HT1080 (cell line): ENCODE measurements at places on chromosomes 1 and 21. TPM values are rescaled to one million over a fixed set of nuclear protein-coding genes. Genes with fewer than 3 reads are reported as not detected.

DNA sequence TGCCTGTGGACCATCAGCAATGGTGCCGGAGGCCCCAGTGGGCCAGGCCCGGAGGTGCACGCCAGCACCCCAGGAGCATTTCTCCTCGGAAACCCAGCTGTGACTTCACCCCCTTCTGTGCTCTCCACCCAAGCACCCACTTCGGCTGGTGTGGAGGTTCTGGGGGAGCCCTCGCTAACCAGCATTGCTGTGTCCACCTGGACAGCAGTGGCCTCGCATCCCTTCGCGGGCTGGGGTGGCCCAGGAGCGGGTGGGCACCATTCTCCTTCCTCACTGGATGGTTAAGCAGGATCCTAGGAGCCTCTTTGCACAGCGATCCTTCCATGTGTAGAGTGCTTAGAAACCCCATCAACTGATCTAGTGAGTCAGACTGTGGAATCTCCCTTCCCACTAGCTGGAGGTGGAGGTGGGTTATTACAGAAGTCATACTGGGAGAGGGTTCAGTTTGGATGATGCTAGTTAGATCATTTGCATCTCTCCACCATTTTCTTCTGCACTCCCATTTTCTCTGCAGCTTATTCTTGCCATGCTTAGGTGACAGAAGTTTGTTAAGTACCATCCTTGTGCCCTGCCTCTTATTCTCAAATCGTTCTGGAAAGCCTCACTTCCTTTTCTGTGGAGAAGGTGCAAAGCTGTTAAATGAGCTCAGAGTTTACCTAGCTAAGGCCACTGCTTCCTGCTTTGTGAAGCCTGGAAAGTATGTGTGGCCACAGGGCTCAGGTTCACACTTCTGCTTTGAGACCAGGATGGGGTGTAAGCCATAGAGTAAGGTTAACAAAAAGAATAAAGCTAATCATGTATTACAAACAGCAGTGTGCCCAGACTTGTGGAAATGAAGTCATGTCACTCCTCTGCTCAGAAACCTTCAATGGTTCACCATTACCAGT lies 32.3 kb downstream of the TBX19 start:
- peak; percentile 19 for DNase-seq

DNA sequence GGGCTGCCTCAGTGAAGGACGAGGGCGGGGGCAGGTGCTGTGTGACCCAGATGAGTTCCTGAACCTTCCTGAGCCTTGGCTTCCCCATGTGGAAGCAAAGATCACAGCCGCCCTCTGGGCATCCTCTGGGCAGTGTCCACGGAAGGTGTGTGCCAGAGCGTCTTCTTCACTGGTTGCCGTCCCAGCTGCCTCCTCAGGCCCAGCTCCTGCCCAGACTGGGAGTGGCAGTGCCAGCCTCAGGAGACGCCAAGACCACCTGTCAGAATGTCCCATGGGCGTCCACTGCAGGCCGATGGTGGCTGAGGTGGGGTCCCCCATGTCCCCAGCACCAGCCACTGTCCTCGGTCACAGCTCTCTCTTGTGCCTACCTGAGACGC lies 10.2 kb downstream of the ARHGEF16 start:
- no peak for DNase-seq

- DNase-seq, result no peak
These were observed 979 bp downstream of the PIGM start for GRCh38 chr1:160030657-160031364.

- no peak for DNase-seq
These were observed 511.6 kb downstream of the SMYD3 start for GRCh38 chr1:245995474-245995873.

DNA sequence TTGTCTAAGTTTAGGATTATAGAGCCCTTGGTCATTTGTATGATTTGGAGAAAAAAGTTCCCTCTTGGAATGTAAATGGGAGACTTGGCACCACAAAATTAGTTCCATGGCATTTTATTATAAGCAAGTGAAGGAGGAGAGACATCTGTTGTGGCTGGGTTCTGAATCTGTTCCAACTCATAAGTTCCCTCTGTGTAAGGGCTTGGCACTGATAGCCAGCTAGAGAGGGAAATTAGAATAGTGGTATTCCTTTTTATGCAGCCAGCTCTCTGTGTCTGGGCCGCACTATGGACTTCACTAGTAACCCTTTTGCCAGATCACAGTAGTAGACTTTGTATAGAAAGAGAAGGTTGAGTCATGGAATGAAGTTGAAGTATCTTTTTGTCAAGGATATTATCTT lies 31.1 kb downstream of the GNAI3 start:
- DNase-seq, result no peak

DNA sequence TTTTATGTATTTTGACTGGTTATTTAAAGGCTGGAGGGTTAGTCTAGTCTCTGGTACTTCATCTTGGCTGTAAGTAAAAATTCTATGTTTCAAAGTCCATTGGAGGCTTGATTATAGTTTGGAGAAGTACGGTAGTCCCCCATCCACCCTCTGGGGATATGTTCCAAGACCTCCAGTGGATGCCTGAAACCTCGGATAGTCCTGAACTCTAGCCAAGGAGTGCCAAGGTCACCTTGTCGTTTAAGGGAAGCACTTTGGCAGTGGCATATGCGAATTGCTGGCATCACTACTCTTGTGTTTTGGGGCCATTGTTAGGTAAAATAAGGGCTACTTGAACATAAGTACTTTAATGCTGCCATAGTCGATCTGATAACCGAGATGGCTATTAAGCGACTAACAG lies 18.4 kb downstream of the CDC73 start:
- DNase-seq, result no peak

DNA sequence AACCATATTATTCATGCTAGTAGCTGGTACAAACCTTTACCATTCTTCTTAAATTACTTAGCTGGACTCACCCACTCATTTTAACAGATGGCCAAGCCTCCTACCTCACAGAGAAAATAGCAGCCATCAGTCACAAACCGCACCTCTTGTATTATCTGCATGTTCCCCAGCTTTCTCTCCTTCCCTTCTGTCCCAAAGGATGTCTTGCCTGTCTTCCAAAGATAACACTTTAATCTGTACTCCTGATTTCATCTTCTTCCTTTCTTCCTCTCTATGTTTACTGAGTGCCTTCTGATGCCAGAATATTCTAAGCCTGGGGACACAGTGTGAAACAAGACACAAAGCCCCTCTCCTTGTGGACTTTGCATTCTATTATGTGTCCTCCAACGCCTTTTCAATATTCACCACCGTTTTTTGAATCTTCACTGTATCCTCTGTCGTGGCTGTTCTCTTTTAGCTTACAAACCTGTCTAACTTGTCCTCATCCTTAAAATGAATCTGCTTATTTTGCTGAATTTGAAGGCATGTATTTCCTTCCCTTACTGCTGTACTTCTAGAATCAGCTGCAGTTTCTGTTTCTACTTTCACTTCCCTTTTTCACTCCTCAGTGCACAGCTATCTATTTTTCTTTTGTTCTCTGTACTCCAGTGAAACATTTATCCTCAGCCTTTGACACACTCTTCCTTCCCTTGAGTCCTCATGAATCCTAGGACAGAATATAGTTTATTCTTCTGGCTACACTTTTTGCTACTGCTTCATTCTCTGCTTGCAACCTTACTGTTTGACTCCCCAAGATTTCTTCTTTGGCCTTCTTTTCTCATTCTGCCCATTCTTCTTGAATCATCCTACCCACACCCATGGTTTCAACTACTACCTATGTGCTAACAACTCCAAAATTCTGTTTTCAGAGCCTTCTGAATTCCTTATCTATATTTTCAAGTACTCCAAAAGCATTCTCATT lies 216.9 kb upstream of the SAMSN1 start:
- no peak for DNase-seq

DNA sequence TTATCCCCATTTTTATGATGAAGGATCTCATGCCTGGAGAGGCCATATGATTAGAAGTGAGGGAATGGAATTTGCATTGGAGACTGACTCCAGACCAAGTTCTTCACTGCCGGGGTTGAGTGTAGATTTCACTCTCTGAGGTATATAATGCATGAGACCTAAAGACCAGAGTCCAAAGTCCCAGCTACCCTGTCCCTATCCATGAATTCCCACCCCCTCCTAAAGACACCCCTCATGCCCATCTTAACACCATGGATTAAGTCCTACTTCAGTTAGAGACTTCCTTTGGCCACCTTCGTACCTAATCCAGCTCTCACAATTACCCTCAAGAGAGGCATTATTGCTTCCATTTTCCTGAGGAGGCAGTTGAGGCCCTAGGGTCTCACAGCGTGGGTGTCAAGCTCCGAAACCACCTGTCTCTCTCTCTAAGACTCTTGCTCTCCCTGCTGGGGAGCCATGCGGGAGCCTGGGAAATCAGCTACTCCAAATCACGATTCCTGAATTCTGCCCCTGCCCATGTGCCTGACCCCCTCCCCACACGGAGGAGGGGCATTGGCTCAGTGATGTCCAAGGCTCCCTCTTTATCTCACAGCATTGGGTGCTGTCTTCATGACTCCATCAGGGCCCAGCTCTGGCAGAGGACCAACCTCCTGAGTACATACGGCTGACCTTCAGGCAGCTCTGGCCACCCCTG lies 11.7 kb upstream of the FOXO6 start:
- DNase-seq, result no peak

GRCh38 chr1:231883382-231883781 lies 256.8 kb downstream of the DISC1 start:
- no peak for DNase-seq

- DNase-seq, result no peak
These were observed 51.1 kb downstream of the LRRC8D start for GRCh38 chr1:89871768-89872473.

DNA sequence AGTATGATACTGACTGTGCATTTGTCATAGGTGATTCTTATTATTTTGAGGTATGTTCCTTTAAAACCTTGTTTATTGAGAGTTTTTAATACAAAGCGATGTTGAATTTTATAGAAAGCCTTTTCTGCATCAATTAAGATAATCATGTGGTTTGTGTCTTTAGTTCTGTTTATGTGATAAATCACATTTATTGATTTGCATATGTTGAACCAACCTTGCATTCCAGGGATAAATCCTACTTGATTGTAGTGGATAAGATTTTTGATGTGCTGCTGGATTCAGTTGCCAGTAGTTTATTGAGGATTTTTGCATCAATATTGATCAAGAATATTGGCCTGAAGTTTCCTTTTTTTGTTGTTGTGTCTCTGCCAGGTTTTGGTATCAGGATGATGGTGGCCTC lies 158.0 kb downstream of the CENPF start:
- no peak for DNase-seq

GRCh38 chr1:205988585-205988995 lies 14.6 kb downstream of the RAB7B start:
- no peak for DNase-seq

- DNase-seq, result peak; percentile 37
These were observed 55.3 kb downstream of the NTPCR start for GRCh38 chr1:233005703-233006102.

- DNase-seq, result no peak
These were observed 12.2 kb upstream of the MIXL1 start for GRCh38 chr1:226211181-226211821.

GRCh38 chr1:180680558-180681144 lies 48.8 kb downstream of the XPR1 start:
- DNase-seq, result peak; percentile 77

DNA sequence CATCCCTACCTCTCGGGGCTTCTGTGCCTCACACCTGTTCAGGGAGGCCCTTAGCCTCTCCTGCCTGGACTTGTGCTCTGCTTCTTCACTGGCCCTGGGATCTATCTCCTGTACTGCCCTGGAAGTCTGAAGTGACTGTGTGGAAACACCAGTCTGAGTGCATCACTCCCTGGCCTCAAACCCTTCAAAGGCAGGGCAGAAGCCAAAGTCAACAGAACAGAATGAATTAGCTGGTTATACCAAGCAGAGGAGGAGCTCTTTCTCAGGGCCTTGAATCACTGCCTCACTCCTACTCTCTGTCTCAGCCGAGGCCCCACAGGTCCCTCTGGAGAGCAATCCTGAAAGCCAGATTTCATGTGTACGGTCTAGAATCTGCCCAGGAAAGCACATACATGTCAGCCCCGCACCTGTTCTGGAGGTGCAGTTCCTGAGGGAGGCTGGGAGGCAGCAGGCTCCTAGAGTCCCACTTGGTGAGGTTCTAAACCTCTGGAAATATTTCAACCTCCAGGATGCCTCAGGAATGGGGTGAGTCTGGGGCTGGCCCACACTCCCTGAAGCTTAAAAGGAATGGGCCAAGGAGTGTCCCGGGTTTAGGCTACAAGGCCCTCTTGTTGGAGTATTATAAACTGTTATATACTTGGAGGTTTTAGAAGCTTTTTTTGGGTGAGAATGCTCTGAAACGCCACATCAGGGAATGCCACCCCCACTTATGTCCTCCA lies 98.3 kb downstream of the ABCA4 start:
- DNase-seq, result peak; percentile 72

- DNase-seq, result no peak
These were observed 53.2 kb downstream of the AHCTF1 start for GRCh38 chr1:246878551-246878950.

DNA sequence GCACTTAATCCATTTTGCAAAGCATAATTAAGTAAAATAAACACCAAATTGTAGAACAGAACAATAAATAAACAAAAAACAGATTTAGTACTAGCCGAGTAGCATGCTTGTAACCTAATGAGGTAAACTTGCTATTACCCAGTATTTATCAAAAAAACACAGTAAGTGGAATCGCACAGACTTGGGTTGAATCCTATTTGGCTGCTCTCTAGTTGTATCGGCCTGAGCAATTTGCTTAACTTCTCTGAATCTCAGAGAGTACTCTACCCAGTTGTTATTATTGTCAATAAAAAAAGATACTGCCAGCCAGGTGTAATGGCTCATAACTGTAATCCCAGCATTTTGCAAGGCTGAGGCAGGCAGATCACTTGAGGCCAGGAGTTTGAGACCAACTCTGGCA lies 664.3 kb downstream of the ADGRL2 start:
- no peak for DNase-seq

DNA sequence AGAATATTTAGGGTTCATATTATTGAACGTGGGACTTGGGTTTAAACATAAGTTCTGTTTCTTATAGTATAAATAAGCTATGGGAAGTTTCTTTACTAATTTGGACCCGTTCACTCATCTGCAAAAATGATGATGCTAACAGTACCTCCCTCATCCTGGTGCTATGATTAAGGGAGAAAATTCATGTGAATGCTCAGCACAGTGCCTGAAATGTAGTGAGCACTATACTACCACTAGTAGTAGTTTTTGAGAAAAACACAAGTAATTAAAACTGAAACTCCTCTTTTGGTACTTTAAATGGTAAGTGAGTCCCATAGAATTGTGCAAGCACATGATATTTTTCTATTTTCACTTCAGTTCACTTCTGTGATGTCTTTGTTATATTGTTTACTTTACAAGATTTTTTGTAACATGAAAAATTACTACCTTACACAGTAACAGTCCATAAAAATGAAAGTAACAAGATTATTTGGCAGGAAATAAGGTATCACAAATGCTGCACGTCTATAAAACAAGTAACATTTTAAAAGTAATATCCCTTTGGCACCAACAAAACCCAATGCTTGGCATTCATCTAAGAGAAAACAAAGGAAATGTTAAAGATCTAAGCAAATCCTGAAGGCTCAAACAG lies 11.3 kb upstream of the PTPRC start:
- DNase-seq, result no peak

The PBXIP1 gene
- total RNA-seq, result 12.0 and 13.9 TPM in 2 replicates

The KIAA0040 gene
- total RNA-seq, result not detected in 2 replicates

The RBP7 gene
- not detected in 2 replicates for total RNA-seq

The FAM72C gene
- total RNA-seq, result 9.1 and 13.9 TPM in 2 replicates

The NUAK2 gene
- total RNA-seq, result 1.8 and 2.2 TPM in 2 replicates

The FCRL3 gene
- total RNA-seq, result 0.03 and 0.18 TPM in 2 replicates

The GRIK1 gene
- not detected in 2 replicates for total RNA-seq

The FCER1G gene
- total RNA-seq, result 0.64 TPM in 1 of 2 replicates, not detected in the other

The RGS4 gene
- total RNA-seq, result 150 and 167 TPM in 2 replicates

The ADAM30 gene
- total RNA-seq, result not detected in 2 replicates

The UMODL1 gene
- total RNA-seq, result not detected in 2 replicates

The SLC45A1 gene
- total RNA-seq, result not detected in 2 replicates

The PPCS gene
- total RNA-seq, result 29.8 and 37.5 TPM in 2 replicates

The RCAN1 gene
- total RNA-seq, result 16.6 and 16.8 TPM in 2 replicates

The TGFB2 gene
- total RNA-seq, result 2.4 and 3.2 TPM in 2 replicates

The SEMA4A gene
- total RNA-seq, result not detected in 2 replicates

The RNU1-3 gene
- under 0.01 TPM in 1 of 2 replicates, not detected in the other for total RNA-seq

The RNF223 gene
- total RNA-seq, result not detected in 2 replicates
